ENCODE measurements at places on chromosomes 1 and 21.
A peak's percentile ranks its signal among the peaks of the same experiment; 100 is the strongest.

DNA sequence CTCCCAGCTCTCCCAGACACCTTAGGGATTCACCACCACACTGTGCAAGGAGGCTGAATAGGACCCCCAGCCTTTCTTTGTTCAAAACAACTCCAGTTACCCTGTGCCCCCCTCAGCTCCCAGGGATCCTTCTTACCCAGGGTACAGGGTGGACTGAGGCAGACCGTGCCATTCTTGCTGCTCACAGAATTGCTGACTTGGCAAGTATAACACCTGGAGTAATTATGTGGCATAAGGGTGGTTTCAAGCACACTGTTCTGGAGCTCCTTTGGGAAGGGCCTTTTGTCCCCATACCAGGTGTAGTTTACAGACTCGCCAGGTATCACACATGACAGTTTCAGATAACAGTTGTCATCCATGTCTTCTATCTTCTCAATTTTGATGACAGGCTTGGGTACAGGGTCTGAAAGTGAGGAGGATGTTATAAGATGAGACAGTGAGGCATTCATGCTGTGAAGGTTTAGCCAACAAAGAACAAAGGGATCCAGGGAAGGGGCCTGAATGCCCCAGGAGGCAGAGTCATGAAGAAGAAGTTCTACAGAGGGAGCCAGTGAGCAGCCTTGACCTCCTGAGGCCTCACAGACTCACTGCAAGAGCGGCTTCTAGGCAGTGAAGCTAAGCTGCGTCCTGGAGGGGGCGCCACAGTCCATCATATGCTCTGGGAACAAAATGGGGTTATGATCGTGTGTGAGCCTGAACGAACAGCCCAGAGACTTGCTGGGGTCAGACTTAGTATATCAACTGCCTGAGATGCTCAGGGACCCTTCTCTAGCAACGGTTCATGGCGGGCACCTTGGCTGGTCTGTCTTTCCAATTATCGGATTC, 30.3 kb downstream of the CD48 start:
- peak; percentile 89 for DNase-seq

- no peak for DNase-seq
These were observed 51.2 kb upstream of the STUM start for GRCh38 chr1:226497276-226497833.

GRCh38 chr1:174841747-174842146, 158.0 kb upstream of the CACYBP start:
- DNase-seq = peak; percentile 50

- DNase-seq = no peak
These were observed 63.5 kb downstream of the ATP1A1 start for GRCh38 chr1:116436611-116436970.

DNA sequence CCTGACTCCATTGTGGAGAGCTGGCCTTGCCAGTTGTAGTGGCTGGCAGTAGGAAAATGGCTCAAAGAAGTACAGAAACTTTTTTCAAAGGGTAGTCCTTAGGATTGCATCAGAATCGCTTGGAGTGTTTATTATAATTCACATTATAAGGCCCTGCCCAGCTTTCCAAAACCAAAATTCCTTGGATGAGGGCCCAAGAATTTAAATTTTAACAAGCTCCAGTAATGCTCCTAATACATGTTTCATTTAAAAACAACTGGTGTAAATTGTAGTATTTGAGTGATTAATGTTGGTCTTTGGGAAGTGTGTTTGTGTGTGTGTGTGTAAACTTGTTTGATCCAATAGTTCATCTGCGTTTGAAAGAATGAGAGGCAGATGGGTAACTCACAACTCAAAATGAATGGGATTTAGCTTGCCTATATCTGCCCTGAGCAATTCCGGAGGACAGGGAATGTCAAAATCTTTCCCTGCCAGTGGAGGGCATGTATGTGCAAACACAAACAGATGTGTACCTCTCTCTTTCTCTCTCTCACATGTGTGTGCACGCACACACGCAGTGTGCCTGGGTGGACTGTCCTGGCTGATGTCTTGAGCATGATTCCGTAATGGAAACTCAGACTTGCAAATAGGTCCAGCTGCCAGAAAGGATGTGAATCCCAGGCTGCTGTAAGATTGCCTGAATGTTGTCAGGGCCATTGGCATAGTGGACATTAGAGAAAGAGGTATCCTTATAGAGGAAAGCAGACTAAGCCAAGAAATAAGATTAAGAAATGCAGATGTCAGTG, 293.1 kb downstream of the LMX1A start:
- DNase-seq = no peak

GRCh38 chr1:193929374-193930033, 743.1 kb upstream of the B3GALT2 start:
- DNase-seq = no peak

DNA sequence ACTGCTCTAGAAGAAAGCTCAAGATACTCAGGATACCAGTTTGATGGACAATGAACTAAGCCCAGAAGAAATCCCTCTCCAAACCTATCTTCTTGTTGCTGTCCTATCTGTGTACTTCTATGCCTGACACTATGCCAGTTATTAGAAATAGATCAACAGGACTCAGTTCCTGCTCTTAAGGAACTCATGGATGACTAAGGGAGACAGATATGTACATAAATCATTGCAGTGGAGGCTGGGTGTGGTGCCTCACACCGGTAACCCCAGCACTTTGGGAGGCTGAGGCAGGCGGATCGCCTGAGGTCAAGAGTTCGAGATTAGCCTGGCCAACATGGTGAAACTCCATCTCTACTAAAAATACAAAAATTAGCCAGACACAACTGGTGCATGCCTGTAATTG, 42.4 kb upstream of the AK4 start:
- no peak for DNase-seq

DNA sequence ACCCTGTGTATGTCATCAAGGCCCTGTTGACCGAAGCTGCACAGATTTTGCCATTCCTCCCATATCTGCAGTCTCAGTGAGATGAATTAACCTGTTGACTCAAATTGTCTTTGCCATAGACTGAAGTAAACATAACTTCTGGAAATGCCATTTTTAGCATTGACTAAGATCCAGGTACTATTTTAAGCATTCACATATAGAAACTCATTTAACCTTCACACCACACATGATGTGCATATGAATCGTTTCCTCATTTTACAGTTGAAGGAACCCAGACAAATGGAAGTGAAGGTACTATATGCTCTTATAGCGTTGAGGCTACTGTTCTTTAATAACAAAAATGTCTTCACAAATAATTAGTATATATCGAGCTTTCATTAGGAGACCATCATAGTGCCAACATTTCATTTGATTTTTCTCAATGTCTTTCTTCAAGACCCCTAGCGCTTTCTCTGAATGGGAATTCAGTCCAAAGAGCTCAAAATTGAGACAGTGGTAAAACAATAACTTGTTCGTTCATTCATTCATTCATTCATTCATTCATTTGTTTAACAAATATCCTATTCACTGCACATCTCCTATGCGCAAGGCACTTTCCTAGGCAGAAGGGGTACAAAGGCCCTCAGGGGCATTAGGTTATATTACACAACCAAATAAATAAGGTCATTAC, 444.7 kb downstream of the ADGRL2 start:
- DNase-seq = no peak

- DNase-seq = no peak
These were observed 649.7 kb upstream of the NEGR1 start for GRCh38 chr1:72932025-72932424.

DNA sequence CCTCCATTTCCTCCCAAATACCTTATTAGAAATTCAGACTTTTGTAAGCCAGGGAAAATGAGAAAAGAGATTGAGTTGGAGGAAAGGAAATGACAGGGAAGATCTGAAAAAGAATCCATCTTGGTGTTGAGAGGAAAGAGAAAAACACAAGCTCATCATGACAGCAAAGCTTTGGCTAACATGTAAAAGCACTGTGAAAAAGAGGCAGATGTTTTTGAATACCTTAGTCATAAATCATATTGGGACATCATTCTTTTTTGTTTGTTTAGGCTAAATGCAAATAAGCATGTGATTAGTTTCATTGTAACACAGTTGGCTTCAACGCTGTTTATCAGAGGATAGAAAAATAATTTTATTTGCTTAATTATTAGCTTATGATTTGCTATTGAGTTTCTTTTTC, 64.6 kb downstream of the LHX8 start:
- DNase-seq = no peak

DNA sequence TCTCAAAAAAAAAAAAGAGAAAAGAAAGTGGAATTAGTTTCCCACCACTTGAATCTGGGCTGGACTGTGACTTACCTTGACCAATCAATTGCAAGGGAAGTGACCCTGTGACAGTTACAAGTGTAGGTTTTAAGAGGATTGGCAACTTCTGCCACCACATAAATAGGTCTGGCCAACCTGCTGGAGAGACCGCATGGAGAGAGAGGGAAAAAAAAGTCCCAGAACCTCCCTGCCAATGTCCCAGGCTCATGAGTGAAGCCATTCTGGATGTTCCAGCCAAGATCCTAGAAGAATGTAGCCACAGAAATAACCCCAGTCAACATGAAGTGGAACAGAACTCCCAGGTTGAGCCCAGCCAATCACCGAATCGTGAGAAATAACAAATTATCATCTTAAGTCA, 11.8 kb upstream of the ZMYM6 start:
- no peak for DNase-seq

DNA sequence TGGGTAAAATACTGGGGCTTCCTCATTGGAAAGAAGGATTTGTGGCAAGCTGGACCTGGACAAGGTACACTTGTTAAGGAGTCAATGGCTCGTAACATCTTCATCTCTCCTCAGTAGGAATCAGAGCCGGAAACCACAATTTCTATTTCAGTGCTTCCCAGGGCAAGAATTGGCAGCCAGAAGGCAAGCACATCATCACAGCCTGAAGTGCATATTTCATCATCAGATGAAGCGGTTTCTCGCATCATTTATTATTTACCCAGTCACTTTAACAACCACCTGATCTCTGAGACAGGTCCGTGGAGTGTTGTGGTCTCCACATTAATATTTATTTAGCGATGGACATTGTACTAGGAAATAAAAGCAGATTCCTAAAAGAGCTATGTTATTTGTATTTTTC, 55.0 kb downstream of the KCNJ15 start:
- no peak for DNase-seq

- no peak for DNase-seq
These were observed 27.1 kb downstream of the DNTTIP2 start for GRCh38 chr1:93851878-93852277.

DNA sequence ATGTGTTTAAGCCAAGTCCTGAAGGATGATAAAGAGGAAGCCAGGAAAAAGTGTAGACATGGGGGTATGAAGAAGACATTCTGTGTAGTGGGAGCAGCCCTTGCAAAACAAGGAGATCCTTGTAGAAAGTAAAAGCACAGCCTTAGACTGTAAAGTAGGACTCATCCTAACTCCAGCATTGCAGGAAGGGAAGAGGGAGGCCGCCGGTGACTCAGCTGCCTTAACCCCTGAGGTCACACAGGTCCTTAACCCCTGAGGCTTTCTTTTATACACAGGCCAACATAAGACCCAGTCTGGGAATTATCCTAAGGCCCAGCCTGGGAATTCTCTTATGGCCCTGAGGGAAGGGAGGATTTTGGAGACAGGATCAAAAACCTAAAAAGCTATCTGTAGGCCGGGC, 18.0 kb downstream of the PGM1 start:
- no peak for DNase-seq

GRCh38 chr1:8930116-8930515, 15.6 kb upstream of the CA6 start:
- no peak for DNase-seq

DNA sequence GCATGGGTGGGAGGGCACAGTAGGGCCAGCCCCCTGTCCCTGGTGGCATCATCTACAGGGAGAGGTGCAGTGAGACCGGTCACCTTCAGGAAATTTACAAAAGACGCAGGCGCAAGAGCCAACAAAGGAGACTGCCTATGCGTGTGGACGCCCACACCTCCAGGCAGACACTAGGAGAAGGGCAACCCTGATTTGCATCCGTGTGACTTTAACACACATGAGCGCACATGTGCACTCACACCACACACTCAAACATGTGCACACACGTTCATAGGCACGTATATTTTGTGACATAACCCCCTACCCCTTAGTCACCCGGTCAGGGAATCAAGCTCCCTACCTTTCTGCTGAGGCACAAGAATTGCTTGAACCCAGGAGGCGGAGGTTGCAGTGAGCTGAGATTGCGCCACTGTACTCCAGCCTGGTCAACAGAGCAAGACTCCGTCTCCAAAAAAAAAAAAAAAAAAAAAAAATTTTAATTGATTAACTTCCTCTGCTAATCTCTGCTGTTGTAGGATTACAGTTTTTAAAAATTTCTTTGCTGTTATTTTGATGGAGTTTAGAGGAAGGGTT, 84.7 kb upstream of the SLC25A33 start:
- no peak for DNase-seq

GRCh38 chr21:33869873-33870272, 45.7 kb downstream of the ATP5PO start:
- no peak for DNase-seq

DNA sequence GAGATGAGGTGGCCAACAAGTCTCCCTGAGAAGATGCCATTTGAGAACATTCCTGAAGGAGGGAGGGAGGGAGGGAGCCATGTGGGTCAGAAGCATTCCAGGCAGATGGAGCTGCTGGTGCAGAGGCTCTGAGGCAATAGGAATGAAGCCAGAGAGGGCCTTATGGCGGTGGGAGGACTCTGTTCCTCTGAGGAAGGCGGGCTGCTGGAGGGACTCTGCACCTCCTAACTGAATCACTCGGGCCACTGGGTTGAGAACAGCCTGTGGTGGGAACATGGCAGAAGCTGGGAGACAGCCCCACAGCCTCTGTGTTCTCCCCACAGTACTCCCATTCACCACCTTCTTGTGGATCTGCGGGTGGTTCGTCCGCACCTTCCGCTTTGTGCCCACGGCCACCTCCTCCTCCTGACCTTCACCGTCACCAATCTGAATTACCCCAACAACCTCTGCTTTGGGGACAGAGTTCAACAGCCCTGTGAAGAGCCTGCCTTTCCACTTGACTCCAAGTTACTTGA, 2.4 kb upstream of the TMEM125 start:
- DNase-seq = no peak

- no peak for DNase-seq
These were observed 199.3 kb upstream of the GRIK3 start for GRCh38 chr1:37233606-37234005.

DNA sequence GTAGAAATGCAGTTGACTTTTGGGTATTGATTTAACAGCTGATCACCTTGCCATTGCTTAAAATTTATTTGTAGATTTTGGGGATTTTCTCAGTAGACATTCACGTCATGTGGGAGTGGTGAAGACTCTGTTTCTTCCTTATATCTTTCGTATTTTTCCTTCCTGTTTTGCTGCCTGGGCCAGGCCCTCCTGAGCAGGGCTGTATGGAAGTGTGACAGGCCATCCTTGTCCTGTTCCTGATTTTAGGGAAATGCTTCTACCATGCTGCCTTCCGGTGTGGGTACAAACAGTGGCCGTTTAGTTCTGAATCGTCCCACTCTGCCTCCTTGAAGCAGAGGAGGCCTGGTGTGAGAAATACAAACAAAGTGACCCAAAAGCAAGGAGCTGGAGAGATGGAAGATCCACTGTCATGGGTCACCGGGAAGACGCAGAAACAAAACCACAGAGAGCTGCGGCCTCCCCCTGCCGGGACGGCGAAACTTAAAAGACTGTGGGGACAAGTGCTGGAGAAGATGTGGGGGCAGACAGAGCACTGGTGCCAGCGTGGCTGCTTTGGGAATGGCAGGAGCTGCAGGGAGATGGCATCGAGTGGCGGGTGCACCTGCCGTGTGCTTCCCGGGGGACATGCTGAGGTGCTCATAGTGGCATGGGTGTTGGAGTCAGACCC, 7.6 kb downstream of the AGPAT3 start:
- no peak for DNase-seq

Data from activated CD4-positive, alpha-beta T cell treated with anti-CD3 and anti-CD28 coated beads, Interleukin-10, Interleukin-2, amounts not matched to agents 100 ng/mL and 50 ng/mL, durations not matched to agents 16 hours and 8 hours (primary cell).